ENCODE measurements at places on chromosomes 3 and 15. TPM values are rescaled to one million over a fixed set of nuclear protein-coding genes. Genes with fewer than 3 reads are reported as not detected.

GRCh38 chr3:44031387-44032380, 210.0 kb upstream of the TOPAZ1 start:
- no peak for DNase-seq

DNA sequence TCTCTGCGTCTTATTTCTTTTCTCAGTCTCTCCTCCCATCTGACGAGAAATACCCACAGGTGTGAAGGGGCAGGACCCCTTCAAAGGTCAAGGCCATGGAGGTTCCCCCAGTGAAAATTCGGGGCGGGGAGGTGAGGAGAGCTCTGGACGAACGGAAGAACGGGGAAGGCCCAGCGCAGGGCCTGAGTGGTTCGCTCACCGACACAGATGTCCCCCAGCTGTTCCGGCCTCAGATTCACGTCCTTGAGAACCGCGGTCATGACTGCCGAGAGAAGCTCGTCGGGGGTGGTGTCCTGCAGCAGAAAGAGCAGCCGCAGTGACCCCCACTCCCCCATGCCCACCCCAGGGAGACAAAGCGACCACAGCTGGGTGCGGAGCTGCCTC, 542 bp downstream of the ACAA1 start:
- no peak for DNase-seq

DNA sequence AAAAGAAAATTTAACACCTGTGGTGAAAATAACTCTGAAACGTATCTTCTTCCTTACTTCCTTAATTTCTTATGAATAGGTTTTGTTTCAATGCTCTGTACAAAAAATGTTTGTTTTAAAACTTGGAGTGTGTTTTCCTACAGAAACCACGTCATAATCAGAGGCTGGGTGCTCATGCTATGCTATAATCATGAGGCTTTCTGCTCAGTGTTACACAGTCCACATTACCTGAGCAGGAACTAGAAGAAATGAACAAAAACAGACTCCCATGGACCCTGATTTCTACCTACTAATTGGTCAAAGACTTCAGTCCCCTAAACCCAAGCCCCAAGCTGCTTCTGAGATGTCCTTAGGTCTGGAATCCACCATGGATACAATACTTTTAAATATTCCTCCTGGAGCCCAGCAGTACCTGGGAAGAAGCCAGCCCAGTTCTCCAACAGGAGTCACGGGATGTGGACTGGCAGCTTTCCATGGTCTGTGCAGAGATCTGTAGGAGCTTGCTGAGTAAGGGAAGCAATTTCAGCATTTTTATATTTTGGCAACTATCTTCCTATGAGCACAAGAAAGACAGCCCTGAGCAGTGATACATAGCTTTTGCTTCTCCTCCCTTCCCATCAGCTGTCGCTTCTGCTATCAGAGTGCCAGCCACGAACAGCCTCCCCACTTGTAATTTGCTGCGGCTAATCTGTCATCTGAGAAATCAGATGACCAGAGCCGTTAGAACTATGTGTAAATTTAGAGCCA, 65.6 kb downstream of the WDR72 start:
- DNase-seq, result peak; percentile 46

DNA sequence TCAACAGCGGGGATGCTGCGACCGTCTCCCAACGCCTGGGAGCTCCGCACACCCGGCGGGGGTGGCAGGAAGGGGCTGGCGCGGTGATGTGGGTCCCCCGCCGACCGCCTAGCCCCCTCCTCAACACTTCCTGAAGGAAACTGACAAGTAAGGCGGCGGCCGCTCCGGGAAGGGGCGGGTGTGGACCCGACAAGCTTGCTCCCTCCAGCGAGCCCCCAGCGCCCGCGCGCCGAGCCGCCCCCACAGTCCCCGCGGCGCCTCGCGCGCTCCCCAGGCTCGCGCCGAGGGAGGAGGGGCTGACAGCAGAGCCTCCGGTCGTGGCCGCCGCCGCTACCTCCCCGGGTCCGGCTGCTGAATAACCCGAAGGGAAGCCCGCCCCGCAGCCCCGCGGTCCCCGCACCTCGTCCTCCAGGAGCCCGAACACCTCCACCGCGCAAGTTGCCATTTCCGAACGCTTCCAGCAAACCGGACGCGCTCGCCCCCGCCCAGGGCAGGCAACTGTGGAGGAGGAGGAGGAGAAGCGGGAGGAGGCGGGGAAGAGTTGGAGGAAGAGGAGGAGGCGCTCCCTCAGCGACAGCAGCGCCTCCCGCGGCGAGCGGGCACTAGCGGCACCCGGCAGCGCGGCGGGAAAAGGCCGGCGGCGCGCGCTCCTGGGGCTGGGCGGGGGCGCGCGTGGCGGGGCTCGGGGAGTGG, at the start of gene NEDD4:
TSS of gene NEDD4 (minus strand) at position 502 of the 693 bp plus-strand sequence. CDS start at position 445, 57 bp downstream.
- DNase-seq, result peak; percentile 91

DNA sequence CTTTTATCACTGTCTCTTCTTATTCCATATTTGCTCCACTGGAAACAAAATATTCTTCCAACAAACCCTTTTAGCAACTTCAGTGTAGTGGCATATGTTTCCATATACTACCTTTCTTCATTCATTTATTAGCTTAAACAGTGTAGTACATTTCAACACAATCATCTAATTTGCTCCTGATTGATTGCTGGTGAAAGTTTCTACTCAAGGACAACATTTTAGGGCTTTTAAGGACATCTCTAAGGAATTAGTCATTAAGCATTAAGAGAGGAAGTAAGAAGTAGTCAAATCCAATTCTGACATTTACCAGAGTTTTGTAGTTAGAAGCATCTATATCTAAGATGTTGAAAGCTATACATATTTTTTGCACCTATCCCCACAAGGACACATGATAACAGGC, 55.8 kb downstream of the RSRC1 start:
- no peak for DNase-seq

- no peak for DNase-seq
These were observed 19.6 kb downstream of the EFCC1 start for GRCh38 chr3:129020691-129021090.

DNA sequence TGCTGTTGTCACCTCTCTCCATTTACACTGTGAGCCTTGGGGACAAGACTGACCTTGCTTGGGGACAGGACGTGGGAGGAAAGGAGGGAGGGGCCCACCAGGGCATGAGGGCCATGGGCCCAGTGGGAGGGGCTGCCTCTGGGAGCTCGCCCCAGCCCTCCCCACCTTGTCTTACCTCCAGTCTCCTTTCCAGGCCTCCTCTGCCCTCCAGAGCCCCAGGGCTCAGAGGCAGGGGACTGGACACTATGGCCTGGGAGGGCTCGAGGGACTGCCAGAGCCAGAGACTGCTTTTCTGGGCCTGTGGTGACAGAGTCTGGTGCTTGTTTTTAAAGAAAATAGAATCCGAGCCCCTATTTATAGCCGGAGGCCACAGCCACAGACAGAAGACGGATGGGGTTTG, 10.2 kb downstream of the CSPG4 start:
- DNase-seq, result no peak

DNA sequence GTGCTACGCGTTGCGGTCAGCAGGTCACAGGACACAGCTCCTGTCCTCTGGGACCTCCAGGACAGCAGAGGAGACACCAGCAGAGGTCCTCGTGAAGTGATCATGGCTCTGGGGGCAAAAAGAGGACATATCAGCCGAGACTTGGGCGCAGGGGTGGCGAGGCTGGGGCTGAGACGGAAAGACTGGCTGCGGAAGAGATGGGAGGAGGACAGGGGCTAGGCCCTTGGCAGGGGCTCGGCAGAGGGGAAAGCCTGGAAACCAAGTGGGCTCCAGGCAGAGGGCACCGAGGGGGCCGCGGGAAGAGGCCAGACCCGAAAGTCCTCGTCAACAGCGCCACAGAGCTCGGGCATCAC, 4.9 kb upstream of the CFAP100 start:
- no peak for DNase-seq

DNA sequence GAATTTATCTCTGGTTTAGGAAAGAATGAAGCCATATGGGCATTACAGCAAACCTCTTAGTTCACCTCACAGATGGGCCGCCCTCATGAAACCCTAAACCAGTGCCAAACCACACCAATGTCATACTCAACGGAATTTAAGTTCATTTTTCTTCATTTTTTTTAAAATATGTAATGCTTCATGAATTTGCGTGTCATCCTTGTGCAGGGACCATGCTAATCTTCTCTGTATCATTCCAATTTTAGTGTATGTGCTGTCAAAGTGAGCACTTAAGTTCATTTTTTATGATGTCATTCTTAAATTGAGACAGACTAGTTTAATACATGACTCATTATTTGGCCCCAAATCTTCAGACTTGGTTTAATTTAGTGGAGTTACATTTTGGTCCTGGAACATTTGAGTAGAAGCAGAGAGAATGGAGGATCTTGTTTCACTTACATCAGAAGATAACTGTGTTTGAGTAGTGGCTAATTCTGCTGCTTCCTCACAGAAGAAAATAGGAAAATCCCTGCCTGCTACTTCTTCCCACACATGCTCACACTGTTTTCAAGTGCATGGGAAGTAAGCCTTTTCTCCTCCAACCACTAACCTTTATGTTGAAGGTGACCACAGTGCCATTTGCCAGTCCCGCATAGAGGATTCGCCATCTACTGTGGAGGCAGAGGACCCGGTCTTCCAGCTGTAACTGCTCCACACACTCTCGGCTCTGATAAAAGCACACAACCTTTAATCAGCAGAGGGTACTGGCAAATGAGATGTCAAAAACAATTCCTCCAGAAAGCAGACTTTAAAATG, 63.3 kb downstream of the ZNF106 start:
- no peak for DNase-seq

GRCh38 chr15:76058714-76059319, 968 bp upstream of the TMEM266 start:
- no peak for DNase-seq

DNA sequence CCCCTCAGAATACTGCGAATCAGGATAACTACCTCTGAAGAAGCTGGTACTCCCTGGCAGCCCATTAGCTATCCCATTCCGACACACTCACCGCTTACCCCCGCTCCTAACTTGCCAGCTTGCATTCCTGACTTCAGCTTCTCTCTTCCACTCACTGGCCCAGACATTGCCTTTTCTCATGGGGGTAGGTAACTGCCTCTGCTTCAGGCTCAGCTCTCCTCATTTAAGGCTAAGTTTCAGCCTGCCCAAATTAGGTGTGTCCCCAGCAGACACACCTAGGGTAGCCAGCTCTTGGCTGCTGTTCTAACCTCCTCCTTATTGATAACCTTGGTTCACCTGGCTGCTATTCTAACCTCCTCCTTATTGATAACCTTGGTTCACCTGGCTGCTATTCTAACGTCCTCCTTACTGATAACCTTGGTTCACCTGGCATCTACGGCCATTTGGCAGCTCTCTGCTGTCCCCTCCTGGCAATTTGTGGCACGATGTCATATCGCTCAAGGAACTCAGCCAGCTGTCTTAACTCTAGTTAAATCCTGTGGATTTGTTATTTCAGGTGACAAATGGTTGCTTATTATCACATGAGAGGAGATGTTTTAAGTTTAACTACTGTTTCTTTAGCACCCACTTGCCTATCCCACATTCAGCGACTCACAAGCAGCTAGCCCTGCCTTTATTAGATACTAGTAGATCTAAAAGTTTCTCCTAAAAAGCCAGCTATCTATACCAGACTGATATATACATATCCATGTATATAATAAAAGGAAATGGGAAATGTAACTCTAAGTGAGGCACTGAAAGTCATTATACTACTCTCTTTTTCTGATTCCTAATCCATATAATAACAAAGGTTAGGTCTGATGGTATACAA, 106.5 kb upstream of the ACP3 start:
- DNase-seq, result no peak

GRCh38 chr3:46812237-46812791, 50.9 kb downstream of the MYL3 start:
- peak; percentile 85 for DNase-seq

DNA sequence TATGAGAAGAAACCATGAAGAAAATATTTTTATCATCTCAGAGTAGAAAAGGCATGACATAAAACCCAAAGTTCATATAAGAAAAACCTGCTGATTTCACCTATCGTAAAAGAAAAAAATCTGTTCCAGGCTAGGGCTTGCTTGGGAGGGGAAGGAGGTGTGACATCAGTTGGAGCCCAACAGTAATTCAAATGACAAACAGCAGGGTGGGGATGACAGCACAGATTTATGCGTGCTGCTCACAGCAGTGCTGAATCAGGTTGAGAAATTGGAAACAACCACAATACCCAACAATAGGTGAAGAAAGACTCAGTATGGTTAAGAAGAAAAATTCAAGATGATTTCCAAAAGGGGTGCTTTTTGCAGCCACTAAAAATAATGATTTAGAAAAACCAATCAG, 172.4 kb downstream of the PDE8A start:
- no peak for DNase-seq

DNA sequence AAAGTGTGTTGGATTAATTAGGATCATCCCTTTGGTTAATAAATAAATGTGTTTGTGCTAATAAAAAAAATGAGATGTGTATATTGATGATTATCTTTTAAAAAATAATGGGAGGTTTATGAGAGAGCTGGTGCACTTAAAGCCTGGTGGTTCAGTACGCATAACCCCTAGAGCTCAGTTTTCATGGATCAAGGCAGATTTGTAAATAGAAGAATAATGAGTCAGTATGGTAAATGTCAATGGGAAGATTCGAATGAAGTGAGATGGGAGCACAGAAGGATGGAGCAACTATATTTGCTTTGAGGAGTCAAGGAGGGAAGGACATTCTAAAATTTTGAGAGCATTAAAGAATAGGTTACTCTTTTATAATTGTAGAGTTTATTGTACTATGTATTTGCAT, 35.4 kb downstream of the AKAP13 start:
- DNase-seq, result no peak

DNA sequence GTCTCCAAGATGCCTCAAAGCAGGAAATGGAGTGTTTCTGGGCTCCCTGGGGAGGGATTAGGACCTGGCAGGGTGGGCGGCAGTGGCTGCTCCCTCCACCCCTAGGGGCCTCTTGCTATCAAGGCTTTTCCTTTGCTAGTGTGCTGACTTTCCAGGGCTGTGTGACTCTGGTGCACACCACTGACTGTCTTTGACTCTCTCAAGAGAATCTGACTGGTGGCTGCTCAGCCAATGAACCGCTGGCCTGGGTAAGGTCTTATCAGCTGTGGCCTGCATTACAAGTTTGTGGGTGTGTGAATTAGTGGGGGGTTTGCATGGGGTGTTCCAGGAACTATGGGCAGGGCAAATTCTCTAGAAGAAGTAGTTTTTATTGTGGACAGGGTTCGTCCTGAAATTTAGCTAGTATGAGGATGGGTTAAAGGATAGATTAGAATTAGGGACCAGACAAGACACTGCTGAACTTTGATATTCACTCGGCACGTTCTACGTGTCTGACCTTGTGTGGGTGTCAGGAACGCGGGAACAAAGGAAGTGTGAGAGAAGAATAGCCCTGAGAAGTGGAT, 29.5 kb downstream of the SIAH2 start:
- no peak for DNase-seq

- no peak for DNase-seq
These were observed 29.1 kb downstream of the AAGAB start for GRCh38 chr15:67225336-67225735.

The ICE2 gene
- total RNA-seq, result 23.0 TPM

The ALS2CL gene
- 33.1 TPM for total RNA-seq

The NPRL2 gene
- 16.8 TPM for total RNA-seq

The PKM gene
- total RNA-seq, result 1,059 TPM

The OR5K4 gene
- not detected for total RNA-seq

The TRANK1 gene
- total RNA-seq, result 6.6 TPM

The P2RY14 gene
- 4.4 TPM for total RNA-seq

The EPHB3 gene
- total RNA-seq, result 1.6 TPM

All from left ventricle myocardium superior (tissue), 1 donor.